ENCODE measurements at places on chromosomes 1 and 21. TPM values are rescaled to one million over a fixed set of nuclear protein-coding genes. Genes with fewer than 3 reads are reported as not detected.

DNA sequence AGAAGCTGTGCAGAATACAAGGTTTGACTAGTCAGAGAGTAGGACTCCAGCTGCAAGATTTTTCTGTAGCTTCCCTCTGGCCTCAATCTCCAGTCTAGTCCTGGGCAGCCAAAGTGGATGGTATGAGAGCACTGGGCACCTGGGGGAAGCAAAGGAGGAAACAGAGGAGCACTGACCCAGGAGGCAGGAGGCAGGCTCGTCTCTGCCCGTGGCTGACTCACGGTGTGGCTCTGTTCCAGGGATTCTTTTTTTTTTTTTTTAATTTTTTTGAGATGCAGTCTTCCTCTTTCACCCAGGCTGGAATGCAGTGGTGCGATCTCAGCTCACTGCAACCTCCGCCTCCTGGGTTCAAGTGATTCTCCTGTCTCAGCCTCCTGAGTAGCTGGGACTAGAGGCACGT, 4.1 kb upstream of the NPPB start:
- DNase-seq, result no peak

Gene LIN28A
- polyA plus RNA-seq, result not detected

DNA sequence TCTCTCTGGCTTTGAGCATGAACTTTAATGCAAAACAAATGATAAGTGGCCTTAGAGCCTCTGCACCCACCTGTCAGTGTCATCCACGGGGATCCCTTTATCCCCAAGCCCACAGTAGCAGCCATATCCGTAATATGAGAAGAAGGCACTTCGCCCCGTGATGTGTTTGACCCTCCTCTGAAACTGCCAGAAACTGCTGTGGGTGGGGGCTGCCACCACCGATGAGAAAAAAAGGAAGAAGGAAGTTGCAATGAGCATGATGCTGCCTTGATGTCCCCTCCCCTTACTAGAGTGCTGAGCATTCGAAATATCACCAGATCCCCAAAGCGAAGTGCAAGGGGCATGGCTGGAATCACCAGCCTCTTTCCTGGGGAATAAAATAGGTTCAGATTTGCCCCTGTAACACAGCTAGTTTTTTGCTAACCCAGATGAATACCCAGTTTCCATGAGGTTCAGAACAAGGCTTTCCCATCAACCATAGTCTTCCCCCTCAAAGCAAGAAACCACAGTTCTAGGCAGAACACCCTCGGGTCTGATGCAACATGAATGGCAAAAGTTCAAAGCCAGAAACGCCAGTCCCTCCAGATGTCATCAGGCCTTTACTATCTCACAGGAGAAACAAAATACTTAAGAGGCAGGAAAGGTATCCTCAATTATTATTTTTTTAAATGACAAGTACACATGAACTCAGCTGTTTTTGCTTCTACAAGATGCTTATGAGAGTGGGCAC, 10.8 kb upstream of the UBXN10 start:
- no peak for DNase-seq

DNA sequence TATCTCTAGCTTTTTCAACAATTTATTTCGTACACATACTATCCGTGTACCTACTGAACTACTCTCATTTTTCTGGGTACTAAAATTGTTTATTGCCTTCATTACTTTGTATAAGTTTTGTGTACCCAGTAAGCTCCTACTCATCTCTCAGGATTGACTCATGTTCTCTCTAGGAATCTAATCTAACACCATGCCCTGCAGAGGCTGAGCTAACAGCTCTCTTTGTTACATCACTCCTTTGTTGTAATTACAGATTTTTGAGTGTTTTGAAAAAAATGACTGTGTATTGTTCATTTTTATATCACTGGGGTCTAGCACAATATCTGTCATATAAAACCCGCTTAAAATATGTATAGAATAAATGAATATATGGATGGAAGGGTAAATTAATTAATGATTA, 167.1 kb downstream of the ATP6V1G3 start:
- no peak for DNase-seq

DNA sequence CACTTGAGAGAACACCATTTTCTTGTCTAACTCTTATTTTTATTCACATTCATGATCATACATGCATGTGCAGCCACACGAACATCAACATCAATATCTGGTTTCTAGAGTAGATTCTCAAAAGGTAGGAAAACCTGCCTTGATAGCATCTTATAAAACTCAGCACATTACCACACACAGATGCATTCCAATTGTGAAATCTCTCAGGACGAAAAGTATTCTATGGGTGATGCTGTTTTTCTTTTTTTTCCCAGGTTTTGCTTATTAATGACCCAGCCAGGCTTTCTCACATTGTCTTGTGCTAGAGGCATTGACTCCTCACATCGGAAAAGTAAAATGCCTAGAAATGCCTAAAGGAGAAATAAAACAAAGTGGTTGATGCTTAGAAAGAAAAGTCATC, 562.8 kb downstream of the KIF26B start:
- DNase-seq, result no peak

Gene PANK4
- polyA plus RNA-seq, result 17.1 TPM

Gene WNT2B
- polyA plus RNA-seq, result 12.8 TPM

GRCh38 chr1:172279939-172280636, 140.4 kb upstream of the C1orf105 start:
- DNase-seq, result no peak

GRCh38 chr1:243740255-243740999, 109.6 kb downstream of the AKT3 start:
- DNase-seq, result no peak

GRCh38 chr1:15916916-15917315, 59.0 kb downstream of the ZBTB17 start:
- DNase-seq, result no peak

- no peak for DNase-seq
Observed at GRCh38 chr1:172776071-172776470, 117.2 kb downstream of the FASLG start.
